Tongue (tissue), 3 donors: ENCODE measurements at places on chromosomes 7 and 10.

DNA sequence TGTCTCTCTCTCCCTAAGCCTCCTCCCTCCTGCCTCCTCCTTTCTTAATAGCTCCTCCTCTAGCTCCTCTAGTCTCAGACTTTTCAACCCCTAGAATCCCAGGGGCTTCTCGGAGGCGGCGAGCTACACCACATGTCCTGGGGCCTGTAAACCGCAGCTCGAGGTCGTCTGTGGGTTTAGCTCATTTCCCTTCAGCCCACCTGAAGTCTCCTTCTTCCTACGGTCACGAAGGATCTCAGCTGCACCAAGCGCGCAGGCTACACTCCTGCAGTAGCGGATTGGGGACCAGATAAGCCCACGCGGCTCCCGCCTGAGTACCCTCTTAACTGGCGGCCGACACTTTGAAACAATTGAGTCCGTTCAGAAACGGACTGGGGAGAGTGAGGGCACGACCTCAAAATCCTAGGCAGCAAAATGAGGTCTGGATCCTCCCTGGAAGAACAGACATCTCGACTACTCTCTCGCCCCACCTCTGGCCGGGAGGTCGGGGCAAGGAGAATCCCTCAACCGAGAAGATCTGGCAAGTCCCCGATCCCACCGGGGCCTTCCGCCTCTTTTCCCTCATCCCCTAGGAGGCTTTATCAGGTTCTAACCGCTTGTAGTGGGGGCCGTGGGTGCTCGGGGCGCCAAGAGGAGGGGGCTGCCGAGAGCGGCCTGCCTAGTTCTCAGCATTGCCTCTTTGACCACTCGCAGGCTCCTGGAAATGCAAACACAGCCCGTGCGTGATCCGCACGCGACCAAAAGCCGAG is 1.3 kb upstream of the SORCS3 start:
- DNase-seq: peak; percentile 22

GRCh38 chr7:155203059-155203881 is 94.4 kb upstream of the INSIG1 start:
- no peak for DNase-seq

DNA sequence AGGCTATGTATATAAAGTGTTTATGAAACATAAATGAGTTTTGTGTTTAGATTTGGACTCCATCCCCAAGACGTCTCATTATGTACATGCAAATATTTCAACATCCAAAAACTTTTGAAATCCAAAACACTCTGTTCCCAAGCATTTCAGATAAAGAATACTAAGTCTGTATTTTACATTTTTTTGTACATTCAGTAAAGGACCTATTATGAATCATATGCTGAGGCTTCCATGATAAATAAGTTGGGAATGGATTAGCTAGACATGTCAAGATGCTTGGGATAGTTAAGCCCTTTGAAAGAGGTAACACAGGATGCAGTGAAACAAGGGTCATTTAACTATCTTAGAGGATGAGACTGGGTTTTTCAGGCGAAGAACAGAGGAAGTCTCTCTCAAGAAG is 262.9 kb downstream of the SNX13 start:
- DNase-seq: no peak

GRCh38 chr7:23590529-23590928 is 6.7 kb upstream of the CCDC126 start:
- no peak for DNase-seq
